ENCODE measurements at places on chromosomes 6 and 20.
A peak's percentile ranks its signal among the peaks of the same experiment; 100 is the strongest.

DNA sequence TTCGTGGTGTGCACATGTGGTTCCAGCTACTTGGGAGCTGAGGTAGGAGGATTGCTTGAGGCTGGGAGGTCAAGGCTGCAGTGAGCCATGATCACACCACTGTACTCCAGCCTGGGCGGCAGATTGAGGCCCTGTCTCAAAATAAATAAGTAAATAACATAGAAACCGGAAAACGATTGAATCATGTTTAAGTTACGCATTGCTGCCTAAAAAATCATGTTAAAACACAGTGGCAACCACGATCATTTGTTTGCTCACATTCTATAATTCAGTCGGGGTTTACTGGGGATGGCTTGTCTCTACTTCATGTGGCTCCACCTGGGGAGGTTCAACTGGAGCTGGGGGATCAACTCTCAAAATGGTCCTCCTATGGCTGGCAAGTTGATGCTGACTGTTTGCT, 8.2 kb upstream of the CDKN1A start:
- no peak for DNase-seq

DNA sequence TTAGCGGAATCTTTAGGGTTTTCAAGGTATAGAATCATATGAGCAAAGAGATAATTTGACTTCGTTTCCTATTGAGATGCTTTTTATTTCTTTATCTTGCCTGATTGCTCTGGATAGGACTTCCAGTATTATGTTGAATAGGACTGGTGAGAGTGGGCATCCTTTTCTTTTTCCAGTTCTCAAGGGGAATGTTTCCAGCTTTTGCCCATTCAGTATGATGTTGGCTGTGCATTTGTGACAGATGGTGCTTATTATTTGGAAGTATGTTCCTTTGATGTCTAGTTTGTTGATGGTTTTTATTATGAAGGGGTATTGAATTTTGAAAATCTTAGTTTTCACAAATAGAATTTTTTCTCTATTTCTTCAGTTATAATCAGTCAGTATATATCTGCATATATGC, 656.6 kb upstream of the MAP3K7 start:
- no peak for DNase-seq

DNA sequence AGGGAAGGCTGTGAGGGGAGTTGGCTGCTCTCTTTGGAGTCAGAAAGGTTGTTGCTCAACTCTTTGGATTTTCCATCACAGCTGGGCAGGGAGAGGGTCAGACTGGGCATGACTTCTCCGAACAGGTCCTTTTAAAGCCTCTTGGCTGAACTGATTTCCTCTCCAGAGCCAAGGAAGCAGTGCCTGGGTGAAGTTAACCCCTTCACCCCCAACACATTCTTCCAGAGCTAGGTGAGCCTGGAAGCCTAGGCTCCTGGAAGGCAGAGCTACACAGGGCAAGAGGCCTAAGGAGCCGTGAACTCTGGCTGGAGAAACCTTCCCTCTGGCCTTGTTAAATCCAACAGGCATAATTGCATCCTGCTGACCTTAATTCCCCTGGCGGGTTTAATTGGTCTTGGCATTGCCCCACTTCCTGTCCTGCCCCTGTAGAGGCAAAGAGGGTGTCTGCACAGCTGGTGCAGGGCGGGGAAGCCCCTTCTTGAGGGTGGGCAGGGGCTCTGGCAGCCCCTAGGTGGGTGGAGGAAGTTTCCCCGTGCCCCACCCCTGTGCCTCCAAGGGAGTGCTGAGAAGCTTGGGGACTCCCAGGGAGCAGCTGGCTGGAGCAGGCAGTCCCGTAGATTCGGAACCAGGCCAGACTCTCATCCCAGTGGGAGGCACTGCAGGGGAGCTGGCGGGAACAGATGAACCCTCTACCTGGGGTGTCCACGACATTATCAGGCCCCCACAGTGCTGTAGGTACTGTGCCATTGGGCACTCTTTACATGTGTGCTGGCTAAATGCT, 3.6 kb upstream of the MYLK2 start:
- DNase-seq, result no peak

DNA sequence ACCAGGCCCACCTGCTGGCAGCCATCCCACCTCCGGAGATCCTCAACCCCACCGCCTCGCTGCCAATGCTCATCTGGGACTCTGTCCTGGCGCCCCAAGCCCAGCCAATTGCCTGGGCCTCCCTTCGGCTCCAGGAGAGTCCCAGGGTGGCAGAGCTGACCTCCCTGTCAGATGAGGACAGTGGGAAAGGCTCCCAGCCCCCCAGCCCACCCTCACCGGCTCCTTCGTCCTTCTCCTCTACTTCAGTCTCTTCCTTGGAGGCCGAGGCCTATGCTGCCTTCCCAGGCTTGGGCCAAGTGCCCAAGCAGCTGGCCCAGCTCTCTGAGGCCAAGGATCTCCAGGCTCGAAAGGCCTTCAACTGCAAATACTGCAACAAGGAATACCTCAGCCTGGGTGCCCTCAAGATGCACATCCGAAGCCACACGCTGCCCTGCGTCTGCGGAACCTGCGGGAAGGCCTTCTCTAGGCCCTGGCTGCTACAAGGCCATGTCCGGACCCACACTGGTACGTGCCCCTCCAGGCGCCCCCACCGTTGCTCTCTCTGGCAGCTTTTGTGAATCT, 1.1 kb downstream of the SNAI1 start:
- DNase-seq, result no peak

DNA sequence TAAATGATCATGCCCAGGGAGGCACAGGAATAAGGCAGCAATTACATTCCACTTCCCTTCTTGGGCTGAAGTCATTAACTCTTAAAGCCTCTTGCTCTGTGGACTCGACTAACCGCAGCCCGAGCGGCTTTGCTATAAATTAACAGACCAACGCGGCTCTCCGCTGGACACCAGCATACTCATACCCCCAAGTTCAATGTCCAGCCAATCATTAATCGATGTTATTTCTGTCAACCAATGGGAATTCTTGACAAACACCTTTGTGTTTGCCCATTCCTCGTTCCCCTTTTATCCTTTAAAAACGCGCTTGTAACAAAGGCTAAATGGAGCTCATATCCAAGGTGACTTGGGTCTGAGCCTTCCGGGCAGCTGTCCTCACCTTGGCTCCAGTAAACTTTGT, 183.1 kb upstream of the RALGAPA2 start:
- no peak for DNase-seq

DNA sequence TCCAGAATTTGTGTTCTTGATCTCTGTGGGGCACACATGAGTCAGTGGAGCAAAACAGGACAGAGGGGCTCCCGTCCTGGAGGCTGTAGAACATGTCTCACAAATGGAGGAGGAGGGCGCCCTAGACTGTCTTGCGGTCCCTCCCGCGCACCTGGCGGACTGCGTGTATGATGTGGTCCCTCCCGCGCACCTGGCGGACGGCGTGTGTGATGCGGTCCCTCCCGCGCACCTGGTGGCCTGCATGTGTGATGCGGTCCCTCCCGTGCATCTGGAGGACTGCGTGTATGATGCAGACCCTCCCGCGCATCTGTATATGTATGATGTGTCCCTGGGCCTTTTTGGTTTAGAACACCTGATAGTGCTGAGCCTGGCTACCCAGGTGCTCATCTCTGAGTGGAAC, 158.9 kb upstream of the RIN2 start:
- DNase-seq, result no peak

DNA sequence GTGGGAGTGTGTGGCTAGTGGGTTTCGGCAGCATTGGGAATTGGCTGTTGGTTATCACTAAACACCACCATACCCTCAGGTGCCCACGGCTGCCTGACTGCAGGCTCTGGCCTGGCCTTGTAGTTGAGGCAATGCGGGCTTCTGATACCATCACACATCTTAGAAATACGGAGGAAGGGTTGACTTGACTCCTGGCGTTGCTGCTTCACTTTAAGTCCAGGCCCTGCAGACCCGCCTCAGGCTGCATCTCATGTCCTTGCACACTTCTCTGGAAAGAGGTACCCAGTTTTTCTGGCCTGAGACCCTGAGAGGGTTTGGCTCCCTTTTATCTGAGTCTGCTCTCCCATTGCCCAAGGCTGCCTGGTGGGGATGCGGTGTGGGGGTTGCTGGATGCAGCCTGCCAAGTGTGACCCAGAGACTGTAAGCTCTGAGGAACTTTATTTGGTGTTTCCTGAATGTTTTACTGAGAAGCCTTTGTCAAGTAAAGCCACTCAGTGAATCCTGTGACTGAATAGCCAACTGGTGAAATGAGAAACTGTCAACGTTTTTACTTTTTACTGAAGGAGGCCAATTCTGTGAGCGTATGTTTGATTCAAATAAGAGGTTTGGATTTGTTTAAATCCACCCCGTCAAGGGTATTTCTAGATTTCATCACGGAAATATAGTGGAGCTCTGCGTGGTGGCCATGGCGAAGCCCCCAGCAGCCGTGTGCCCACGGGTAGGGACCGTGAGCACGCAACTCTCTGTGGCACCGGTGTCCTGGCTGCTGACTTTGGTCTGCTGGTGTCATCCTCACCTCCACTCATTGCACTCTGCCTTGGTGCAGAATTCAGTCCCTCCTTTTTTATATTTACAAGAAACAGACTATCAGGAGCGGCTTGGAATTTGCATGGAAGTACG, 160.1 kb downstream of the DTNBP1 start:
- DNase-seq, result no peak

DNA sequence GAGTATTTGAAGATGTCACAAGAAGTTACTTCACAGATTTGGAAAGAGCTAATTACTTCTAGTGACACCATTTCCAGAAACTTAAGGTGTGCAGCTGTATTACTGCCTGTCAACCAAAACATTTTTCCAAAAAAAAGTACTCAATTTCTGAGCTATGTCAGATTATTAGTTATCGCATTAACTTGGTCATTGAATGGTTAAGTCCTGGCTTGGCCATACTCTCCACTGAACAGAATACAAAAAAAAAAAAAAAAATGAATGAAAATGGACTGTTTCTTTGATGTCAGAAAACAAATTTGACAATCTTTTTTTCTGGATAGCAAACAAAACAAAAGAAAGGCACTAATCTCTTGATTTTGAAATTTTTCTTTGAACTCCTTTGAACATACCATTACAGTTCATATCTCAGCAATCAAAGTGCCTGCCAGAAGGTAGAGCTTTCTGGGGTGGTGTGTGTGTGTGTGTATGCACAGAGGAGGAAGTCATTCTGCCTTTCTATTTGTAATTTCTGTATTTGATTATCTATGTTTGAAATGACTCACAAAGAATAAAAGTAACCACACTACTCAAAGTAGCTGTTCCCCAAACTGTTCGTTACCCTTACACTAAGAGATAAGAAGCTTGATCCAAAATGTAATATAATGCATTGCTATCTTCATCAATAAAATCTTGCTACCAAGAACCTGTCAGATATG, 210.8 kb upstream of the FUT9 start:
- DNase-seq, result no peak

GRCh38 chr20:24755411-24755922, 193.6 kb upstream of the CST7 start:
- no peak for DNase-seq

GRCh38 chr20:35768731-35769664, 2.8 kb upstream of the PHF20 start:
- peak; percentile 32 for DNase-seq

DNA sequence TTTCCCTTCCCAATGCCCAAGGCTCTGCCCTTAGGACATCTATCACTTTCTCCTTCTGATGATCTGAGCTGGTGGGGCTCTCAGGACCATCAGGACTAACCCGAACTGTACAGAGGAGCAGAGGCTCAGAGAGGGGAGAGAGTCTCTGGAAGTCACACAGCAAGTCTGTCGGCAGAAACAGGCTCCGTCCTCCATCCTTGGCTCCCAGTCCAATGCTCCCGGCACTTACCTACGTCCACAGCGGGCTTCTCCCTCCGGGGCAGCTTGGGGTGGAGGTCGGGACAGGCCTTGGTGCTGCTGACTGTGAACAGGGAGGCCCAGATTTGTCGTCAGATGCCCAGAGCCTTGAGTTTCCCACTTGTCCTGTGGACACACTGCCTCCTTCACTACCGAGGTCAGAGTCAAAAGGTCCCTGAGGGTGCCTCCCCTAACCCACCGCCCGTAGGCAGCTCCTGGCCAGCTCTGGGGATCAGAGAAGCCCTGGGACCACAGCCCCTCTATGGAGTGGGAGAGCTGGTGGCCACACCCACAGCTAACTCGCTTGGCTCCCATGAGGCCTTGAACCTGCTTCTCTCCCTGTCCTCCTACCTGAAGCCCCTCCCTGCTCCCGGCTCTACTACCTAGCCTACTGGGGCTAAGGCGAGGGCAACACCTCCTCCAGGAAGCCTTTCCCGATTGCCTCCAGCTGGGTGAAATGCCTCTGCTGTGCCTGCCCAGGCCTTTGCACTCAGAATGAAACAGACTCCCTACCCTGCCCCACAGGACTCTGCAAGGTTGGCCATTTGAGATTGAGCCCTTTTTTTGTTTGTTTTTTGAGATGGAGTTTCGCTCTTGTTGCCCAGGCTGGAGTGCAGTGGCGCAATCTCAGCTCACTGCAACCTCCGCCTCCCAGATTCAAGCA, 22.6 kb downstream of the VSTM2L start:
- no peak for DNase-seq

DNA sequence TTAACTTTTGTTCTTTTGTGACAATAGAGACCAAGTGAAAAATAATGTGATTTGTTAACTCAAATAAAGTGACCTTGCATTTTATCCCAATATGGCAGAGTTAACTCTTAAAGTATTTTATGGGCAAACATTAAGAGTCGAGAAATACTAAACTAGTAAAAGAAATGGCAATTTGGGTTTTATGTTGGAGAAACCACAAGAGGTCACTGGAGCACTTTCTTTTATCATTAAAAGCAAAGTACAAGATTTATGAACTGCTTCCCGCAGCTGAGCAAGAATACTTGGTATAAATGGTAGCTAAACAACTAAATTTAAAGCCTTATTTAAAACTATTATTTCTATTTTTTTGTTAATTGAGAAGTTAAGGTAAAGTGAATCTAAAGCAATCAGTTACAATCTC, 33.5 kb upstream of the MCM9 start:
- DNase-seq, result peak; percentile 24

DNA sequence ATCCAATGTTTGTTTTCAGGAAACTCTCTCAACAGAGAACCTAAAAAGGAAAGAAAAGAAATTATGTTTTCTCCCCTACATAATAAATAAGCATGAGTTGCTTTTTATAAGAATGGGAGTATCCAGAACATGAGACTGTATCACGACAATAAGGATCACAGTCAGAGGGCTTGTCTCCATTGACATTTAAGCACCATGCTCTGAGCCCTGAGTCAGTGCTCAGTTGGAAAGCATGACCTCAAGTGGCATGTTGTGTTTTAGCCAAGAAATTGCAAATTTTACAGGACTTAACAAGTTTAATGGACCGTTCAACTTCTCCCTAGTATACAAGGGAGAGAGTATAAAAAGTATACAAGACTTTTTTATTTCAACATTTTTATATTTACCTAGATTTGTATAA, 431.6 kb downstream of the GJA1 start:
- no peak for DNase-seq

DNA sequence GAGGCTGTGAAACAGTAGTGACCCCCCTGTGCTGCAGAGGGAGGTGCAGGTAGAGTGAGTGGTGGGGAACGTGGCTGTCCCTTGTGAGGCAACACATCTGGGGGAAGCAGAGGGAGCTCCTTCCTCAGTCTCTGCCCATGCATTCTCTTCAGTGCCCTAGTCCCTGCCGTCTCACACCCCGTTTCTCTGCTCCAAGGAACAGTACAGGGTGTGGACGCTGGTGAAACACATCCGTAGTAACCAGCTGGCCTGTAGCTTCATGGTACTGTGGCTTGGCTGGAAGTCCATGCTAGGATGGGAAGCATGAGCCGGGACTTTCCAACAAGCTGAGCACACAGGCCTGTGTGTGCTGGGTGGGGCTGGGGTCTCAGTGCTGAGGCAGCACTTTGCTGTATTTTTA, 25.4 kb upstream of the CST3 start:
- no peak for DNase-seq

- DNase-seq, result no peak
These were observed 373.8 kb upstream of the JAG1 start for GRCh38 chr20:11047559-11047958.

Measured in HEK293T (cell line).